ENCODE measurements at places on chromosomes 11 and 22.
A peak's percentile ranks its signal among the peaks of the same experiment; 100 is the strongest.

GRCh38 chr11:2102883-2103213 lies 36.3 kb downstream of the IGF2 start:
- DNase-seq = no peak

- DNase-seq = no peak
Measured at GRCh38 chr22:44199866-44200265, 19.1 kb downstream of the PARVG start.

DNA sequence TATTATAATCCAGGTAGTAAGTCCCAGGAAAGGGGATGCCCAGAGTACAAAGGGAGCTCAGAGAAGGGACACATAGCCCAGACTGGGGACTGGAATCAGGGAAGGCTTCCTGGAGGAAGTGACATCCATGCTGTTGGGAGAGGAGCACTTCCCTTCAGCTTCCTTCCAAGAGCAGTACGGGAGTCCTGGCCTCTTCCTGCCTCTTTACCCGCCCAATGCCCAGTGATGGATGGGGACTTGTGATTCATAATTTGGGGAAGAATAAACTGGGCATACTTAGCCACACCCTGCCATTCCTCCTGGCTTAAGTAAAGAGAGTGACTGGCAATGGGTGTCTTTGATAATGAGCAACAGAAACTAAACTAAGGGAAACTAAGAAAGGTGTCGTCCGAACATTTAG lies 11.5 kb downstream of the C11orf91 start:
- no peak for DNase-seq

DNA sequence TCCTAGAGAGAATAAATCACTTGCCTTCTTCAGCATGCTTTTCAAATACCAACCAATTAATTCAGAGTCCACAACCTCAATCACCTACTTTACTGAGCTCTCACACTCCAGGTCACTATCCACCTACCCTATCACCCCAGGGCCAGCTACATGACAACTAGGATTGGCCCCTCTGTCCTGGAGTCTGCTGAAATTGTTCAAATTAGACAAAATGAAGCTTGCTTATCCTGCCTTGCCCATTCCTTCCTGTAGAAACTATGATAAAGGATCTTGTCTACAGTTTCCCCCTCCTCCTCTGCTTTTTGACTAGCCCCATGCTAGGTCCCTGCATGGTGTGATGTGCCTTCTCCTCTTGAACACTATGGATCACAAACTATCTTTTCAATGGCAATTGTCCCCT lies 94.5 kb downstream of the JRKL start:
- no peak for DNase-seq

- no peak for DNase-seq
Measured at GRCh38 chr22:47604563-47604962, 842.1 kb downstream of the TBC1D22A start.

DNA sequence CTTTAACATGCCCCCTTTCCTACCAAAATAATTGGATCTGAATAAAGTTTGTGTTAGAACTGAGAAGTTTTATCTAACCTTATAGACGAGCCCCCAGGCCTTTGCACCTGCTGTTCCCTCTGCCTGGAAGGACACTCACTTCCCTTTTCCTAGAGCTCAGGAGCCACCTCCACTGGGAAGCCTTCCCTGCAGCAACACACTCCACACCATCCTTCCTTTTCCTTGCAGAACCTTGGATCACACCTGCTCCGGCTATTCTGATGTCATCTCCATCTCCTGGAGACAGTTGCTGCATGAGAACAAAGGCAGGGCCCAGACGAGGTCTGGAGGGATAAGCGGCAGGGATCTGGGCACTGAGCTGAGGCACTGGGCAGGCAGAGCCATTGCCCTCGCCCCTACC lies 22.6 kb upstream of the MYOD1 start:
- no peak for DNase-seq

- no peak for DNase-seq
Measured at GRCh38 chr11:18785411-18785810, 6.2 kb downstream of the PTPN5 start.

GRCh38 chr11:27596388-27596787 lies 89.8 kb upstream of the LIN7C start:
- DNase-seq = no peak

DNA sequence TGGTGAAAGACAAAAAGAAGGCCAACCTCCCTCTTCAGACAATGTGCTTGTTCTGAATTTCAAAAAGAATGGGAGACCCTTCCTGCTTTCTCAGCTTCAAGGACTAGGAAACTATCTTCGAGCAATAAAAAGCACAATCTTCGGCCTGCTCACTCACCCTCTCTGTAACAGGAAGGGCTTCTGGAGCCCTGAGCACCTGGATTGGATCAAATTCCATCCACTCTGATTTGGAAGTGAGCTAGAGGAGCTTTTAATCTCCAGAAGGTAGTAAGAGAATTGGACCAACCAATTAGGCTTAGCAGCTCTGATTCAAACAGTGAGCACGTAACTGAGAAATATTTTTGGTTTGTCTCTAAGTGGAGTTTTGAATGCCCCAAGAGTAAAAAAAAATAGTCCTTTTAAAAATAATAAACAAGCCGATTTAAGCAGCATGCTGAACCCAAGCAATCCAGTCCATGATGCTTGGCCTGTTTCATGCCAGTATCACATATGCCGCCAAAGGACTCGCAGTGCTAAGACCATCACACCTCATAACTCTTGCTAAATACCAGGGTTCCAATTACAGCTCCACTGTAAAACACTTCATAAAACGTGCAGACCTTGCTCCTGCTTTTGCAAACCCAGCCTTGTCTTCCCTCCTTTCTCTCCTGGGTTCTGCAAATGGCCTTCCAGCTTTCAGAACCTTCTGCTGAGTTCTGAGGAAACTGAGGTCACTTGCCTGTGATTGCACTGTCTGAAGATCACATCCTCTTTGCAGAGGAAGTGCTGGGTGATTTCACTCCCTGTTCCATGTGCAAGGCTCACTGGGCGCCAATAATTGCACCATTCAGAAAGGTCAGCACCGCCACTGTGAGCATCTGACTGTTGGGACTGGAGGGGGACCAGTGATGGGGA lies 74.4 kb downstream of the SLC1A2 start:
- DNase-seq = no peak

DNA sequence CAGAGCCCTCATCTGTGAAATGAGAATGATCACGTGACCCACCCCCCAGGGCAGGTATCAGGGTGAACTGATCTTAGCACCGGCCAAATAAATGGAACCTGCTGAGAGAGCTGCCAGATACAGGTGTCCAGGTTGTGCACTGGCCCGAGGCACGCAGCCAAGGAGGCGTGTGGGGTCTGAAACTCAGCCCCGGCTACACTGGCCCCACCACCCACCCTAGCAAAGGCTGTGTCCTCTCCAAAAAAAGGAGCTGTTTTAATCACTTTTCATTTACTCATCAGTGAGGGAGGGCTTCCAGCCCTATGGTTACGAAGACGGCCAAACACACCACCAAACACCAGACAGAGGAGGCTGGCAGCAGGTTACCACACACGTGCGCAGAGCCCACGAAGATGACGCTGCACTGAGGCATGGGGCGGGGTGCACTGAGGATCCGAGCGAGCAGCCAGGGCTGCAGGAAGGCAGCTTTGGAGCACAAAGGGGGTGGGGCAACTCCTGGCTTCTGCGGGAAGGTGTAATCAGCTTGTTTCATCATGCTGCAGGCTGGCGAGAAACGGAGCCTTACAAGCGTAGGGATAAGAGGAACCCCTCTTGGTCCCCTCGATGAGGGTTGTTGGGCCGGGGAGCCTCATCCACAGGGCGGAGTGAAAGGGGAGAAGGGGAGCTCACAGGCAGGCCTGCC lies 19.5 kb upstream of the SLC22A12 start:
- DNase-seq = no peak

DNA sequence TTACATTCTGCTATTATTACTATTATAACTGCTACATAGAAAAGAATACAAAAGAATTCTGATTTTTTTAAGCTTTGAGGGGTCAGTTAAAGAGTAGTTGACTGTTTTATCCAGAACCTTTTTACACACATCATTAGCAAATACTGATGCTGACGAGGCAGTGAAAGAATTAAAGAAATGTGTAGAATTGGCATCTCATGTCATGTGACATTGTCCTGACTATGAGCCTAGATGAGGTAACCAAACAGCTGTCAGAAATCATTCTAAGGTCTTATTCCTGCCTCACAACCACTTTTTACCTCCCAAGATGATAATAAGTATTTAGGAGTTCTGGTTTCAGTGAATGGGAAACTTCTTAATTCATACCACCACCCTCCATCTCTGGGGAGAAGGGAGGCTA lies 121.0 kb downstream of the SLC1A2 start:
- no peak for DNase-seq

DNA sequence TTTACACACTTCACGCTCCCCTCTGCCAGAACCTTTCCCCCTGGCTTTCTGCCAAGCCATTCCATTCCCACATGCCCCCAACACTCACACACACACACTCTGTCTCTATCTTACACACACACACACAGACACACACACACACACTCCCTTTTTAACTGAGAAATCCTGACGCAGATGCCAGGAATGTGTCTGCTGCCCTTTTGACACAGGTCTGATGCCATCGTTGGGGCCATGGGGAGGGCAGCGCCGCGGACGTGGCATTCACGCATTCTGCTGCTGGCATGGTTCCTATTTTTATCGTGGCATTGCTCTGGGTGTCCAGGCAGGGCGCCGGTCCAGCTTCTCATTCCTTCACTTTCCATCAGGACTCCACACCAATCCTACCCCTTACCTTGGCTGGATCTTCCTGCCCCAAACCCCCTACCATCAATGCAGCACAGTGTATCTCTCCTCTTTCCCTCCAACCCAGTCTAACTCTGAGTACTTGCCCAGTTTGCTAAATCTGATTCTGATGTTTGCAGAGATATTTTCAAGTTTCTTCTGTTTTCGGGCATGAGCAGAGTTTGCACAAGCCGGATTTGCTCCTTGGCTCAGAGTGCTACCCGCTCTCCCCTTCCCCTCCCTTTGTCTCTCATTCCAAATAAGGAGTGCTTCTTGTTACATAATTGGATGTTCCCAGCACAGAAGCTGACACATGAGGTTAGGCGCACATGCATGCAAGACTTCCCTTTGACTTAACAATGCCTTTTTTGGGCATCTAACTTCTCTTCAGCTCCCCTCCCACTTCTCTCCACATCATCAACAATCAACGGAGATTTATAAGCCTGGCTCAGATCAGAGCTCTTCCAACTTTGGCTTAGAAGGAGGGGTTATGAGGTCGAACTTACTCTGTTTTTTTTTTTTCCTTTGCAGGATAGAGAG lies 18.8 kb downstream of the SNX19 start:
- no peak for DNase-seq

DNA sequence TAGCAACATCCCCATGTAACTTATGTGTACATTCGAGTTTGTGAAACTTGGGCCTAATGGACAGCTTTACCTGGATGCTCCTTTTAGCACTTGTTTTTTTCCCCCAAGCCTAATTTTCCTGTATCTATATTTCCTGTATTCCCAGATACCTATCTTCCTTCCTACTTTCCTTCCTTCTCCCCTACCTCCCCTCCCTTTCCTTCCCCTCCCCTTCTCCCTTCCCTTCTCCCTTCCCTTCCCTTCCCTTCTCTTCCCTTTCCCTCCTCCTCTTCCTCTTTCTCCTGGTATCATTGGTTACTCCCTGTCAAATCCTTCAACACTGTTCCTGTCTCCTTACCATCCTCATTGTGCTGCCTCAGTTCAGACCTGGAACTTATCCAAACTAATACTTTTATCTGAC lies 111.8 kb downstream of the HIPK3 start:
- DNase-seq = no peak

- DNase-seq = peak; percentile 65
Measured at GRCh38 chr22:30422481-30423300, 2.9 kb upstream of the MTFP1 start.

GRCh38 chr22:46147471-46148267 lies 2.7 kb upstream of the PPARA start:
- no peak for DNase-seq

- no peak for DNase-seq
Measured at GRCh38 chr22:47587361-47587760, 824.9 kb downstream of the TBC1D22A start.

GRCh38 chr11:117226388-117227385 lies 5.2 kb downstream of the PCSK7 start:
- DNase-seq = no peak

DNA sequence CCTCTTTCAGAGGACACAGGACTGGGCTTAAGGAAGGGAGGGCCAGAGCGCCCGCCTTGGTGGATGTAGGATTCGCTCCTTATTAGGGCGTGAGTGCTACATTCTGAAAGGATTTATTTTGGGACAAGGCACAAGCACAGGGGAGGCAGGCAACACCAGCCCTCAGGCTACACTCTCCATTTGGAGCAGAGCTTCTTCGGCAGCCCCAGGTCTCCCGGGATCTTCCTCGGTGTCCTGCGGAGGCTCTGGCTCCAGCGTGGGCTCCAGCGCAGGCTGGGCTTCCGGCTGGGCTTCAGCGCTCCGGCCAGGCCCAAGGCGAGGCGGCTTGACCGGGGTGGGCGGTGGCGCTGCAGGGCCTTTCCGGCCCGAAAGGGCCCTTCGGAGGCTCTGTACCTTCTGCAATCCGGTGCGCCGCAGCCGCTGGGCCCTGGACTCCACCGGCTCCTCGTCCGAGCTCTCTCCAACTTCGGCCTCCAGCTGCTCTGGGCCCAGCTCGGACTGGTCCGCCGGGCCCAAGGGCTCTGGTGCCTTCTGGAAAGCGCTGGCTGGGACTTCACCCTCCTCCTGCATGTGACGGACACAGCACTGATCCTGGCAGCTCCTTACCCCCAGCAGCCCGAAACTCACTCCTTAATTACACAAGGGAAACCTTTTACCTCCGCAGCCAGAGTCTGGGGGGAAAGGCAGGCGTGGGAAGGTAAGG lies 1.1 kb downstream of the CAVIN3 start:
- no peak for DNase-seq

- DNase-seq = no peak
Measured at GRCh38 chr22:41296826-41297667, 4.3 kb upstream of the ZC3H7B start.

DNA sequence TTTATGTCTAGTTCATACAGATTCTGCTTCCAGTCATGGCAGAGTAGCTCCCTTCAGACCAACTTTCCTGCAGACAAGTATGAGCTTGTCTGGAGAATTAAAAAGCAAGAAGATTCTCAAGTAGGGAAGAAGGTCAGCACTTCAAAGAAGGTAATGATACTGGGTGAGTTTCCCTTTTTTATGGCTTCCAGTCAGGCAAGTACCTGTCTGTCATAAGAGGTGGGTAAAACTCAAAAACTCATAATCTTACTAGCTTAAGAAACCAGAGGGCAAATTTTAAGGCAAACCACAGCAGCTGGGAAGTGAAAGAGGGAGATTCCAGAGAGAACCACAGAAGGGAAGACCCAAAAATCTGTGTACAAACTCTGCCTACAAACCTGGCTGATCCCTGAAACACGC lies 54.2 kb downstream of the DENND5A start:
- DNase-seq = no peak
